AG09309 (cell line): ENCODE measurements at places on chromosomes 7 and 10.

DNA sequence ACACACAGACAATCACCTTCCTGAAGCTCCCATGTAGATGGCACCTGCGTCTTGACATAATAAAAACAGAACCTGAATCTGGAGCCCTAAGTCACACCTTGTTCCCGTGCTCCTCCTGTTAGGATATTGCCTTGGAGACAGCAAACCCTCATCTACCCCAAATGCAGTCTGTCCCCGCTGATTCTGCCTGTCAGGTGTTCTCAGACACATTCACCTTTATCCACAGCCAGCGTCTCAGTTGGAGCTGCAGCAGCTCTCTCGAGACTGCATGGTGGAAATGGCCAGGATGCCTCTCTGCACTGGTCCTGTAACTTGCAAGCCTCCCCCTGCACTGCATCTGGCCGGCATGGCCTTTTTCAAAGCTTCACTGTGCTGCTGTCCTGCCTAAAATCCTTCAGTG, 218.0 kb upstream of the ZNF32 start:
- no peak for DNase-seq

DNA sequence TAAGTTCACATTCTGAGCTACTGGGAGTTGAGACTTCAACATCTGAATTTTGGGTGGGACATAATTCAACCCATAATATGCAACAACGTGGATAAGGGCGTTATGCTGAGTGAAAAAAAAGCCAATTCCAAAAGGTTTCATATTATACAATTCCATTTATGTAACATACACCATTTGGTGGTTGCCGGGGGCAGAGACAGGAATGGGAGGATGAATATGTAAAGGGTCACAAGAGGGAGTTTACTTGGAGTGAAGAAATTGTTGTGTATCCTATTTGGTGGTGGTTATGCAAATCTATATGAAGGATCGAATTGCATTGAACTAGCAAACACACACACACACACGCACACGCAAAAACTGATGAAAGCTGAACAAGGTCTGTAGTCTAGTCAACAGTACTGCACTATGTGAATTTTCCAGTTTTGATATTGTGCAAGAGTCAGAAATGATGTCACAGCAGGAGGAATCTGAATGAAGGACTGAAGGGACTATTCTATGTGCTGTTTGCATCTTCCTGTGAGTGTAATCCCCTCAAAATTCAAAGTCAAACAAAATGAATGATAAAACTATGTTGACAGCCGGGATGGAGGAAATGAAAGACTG, 249.2 kb upstream of the HABP2 start:
- no peak for DNase-seq

- DNase-seq = no peak
These were observed 16.3 kb downstream of the GCK start for GRCh38 chr7:44172803-44173424.

- DNase-seq = no peak
These were observed 158.0 kb downstream of the CREB5 start for GRCh38 chr7:28570113-28570969.

- DNase-seq = no peak
These were observed 33.4 kb upstream of the FAM133B start for GRCh38 chr7:92623544-92623943.

DNA sequence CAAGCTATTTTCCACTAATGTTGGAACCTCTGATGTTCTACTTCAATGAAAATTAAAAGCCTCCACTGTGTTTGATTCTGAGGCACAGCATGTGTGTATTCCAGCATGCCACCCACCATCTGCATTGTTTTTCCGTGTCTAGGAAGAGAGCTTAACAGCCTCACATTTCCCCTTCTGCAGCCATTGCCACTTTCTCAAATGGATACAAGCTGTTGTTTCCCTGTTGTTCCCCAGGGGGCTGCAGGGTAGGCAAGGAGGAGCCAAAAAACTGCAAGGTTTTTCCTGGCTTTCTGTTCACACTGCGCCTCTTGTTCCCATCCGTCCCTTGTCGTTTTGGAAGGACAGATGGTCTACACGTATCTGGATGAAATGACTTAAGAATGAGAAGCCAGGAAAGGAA, 72.3 kb upstream of the DNAJB12 start:
- DNase-seq = no peak

DNA sequence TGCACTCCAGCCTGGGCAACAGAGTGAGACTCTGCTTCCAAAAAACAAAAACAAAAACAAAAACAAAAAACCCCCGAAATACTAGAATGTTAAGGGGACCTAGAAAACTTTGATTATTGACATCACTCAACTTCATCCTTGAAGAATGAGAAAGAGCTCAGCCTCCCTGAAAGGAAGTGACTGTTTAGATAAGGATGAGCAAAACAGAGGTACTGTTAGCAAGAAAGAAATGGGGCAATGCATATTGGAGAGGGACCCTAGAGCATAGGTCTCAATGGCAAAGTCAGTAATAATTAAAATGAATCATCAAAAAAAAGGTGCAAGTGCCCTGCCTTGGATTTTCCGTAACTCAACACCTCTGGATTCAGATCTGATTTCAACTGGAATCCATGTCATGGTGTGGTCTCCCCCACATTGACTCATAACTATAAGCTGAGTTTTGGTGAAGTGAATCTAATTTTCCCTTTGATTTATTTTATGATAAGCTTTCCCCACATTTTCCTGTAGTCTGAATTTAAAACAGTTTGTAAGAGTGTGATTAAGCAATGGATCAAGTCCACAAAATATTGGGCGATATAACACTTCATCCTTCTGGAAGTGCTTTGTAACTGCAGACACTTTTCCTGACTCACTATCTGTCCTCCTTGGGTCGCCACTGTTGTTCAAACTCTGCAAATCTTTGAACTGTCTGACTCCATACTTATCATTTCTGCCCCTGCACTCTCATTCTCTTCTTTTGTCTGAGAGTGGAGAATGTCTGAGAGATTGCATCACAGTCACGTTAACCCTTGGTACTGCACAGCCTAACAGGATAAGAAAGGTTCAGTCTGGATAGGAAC, 224.8 kb upstream of the LYZL1 start:
- peak; percentile 3 for DNase-seq

GRCh38 chr10:130430852-130431704, 294.9 kb downstream of the GLRX3 start:
- DNase-seq = no peak

GRCh38 chr7:2409745-2410414, 6.5 kb downstream of the CHST12 start:
- DNase-seq = no peak
